ENCODE measurements at places on chromosomes 3 and 15. TPM values are rescaled to one million over a fixed set of nuclear protein-coding genes. Genes with fewer than 3 reads are reported as not detected.

The GOLGA8G gene
- not detected for total RNA-seq

The BTLA gene
- total RNA-seq: not detected

The POC1A gene
- 1.1 TPM for total RNA-seq

The FOXB1 gene
- total RNA-seq: not detected

The PLA2G4D gene
- total RNA-seq: not detected

The SSUH2 gene
- total RNA-seq: 0.34 TPM

The FSIP1 gene
- total RNA-seq: not detected

The SLC2A2 gene
- not detected for total RNA-seq

The C3orf80 gene
- not detected for total RNA-seq

The MAP1A gene
- 8.7 TPM for total RNA-seq

The CD200 gene
- 1.2 TPM for total RNA-seq

The FBXO40 gene
- 57.2 TPM for total RNA-seq

The SUCLG2 gene
- 91.7 TPM for total RNA-seq

The ACP3 gene
- 0.11 TPM for total RNA-seq

The RABL3 gene
- 21.0 TPM for total RNA-seq

DNA sequence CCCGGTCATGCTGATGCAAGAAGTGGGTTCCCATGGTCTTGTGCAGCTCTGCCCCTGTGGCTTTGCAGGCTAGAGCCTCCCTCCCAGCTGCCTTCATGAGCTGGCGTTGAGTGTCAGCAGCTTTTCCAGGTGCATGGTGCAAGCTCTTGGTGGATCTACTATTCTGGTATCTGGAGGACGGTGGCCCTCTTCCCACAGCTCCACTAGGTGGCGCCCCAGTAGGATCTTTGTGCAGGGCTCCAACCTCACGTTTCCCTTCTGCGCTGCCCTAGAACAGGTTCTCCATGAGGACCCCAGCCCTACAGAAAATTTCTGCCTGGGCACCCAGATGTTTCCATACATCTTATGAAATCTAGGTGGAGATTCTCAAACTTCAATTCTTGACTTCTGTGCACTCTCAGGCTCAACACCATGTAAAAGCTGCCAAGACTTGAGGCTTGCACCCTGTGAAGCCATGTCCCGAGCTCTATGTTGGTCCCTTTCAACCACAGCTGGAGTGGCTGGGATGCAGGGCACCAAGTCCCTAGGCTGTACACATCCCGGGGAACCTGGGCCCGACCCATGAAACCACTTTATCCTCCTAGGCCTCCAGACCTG lies 238.4 kb upstream of the MDFIC2 start:
- peak; percentile 75 for DNase-seq

GRCh38 chr3:111542611-111543300 lies 759 bp downstream of the CD96 start:
- DNase-seq: no peak

- DNase-seq: peak; percentile 97
Observed at GRCh38 chr3:195863121-195864061, 45.0 kb downstream of the TNK2 start.

DNA sequence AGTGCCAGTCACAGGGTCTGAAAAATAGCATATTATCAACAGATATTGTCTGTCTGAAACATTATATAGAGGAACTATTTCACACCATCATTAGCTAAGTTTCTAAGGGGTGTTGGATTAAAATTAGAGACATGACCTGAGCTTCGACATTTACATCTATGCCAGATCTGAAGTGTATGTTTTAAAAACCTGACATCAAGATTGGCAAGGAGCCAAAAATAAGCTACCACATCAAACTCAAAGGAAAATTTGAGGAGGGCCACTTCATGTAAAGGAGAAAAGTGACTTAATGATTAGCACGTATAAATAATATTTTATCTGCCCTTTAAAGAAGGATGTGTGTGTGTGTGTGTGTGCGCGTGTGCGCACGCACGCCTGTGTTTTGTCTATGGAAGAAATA lies 752.0 kb upstream of the GRM7 start:
- no peak for DNase-seq

GRCh38 chr15:84917452-84917851 lies 33.0 kb downstream of the SLC28A1 start:
- no peak for DNase-seq

DNA sequence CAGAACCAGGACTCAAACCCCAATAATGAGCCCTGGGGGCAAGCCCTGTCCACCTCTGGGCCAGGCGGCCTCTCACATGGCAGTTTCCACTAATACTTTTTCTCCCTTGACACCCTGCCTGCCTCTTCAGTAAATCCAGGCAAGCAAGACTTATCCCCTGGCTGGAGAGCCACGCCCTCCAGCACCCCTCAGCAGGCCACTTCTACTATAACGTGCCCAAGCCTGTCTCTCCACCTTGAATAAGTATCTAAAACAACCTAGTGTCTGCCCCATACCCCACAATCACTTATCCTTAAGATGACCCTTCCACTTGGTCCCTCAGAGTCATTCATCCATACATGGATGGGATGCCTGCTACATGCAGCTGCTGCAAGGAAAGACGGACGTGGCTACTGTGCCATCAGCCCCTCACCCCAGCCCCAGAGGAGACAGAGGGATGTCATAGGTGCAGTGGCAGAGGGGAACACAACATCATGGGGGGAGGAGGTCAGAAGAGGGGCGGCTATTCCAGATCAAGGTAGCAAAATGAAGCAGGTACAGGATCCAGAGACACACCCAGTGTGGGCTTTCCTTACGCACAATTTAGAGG lies 63.4 kb downstream of the LRIG1 start:
- DNase-seq: no peak

DNA sequence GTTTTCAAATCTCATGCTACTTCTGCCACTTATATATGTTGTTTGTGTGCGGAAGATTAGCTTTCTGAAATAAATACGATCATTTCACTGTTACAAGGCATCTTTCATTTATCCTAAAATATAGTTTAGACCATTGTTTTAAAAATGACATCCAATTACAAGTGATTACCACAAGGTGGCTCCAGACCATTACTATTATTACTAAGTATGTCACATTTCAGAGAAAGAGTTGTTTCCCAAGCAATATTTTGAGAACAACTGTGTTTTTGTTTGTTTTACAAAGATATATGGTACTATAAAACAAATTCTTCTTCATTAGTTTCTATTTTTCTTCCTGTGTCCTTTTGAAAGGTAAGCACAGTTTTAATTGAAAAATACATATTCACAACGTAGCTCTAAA lies 136.0 kb upstream of the RAP2B start:
- no peak for DNase-seq

- peak; percentile 45 for DNase-seq
Observed at GRCh38 chr15:52790169-52790708, at the start of gene ONECUT1. Gene ONECUT1, minus strand, starts transcription at chr15:52790336. Its CDS starts 452 bp downstream, at chr15:52789884.

DNA sequence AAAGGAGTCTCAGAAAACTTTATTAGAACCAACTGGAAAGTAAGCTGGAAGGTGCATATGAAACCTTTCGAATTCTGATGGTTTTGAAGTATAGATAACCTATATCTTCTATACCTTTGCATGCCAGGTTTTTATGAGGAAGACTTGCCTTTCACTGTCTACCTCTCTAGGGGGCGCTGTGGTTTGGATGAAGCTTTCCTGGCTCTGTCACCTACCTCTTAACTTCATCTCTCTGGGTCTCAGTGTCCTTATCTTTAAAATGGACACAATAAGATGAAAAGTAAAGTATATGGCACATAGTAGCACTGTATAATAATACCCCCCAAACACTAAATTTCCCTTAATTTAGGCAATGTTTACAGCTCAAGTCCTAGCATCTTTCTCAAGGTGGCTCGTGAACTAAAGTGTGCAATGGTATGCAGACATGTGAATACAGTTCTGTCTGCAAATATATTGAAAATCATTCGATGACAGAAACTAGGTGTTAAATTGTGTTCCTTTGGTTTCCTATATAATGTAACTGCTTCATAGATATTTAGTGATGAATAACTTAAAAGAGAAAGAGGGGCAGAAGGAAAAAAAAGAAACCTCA lies 314.3 kb downstream of the CHST2 start:
- no peak for DNase-seq

- no peak for DNase-seq
Observed at GRCh38 chr3:114404590-114404989, 110.8 kb downstream of the TIGIT start.

- no peak for DNase-seq
Observed at GRCh38 chr15:48581219-48581618, 64.3 kb downstream of the FBN1 start.

DNA sequence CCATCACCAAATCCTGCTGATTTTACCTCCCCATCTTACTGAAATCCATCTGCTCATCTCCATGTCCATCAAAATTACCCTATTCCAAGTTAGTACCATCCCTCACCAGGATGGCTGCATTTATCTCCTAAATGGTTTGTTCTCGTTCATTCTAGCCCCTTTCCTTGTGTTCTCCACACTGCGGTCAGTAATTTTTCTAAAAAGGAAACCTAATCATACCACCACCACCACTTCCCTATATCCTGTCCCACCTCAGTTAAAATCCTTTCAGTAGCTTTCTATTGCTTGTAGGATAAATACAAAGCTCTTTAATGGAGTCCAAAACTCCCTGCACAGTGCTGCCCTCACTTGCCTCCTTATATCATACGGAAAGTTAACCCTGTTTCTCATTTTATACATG lies 51.1 kb downstream of the UACA start:
- no peak for DNase-seq

DNA sequence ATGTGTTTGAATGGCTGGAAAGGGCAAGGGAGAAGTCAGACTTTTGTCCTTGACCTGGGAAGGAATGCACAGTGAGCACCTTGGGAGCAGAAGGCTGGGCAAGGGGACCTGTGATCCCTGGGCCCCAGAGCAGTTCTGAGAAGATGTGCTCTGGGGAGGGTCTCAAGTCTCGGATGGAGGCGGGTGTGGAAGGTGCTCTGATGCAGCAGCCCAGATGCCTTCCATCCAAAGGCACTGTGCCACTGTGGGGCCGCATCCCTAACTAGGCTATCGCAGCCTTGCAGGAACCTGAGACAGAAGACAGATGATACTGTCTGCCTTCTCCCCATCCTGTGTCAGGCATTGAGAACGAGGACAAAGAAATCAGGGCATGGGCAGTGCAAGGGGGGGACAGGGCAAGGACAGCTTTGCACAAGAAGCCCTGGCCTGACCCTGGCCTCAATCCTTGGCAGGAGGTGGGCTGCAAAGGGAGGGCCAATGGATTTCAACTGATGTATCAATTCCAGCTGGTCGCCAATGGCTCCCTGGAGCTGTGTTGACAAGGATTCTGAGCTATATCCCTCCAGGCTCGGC lies 14.6 kb upstream of the PRKCD start:
- peak; percentile 5 for DNase-seq

- DNase-seq: no peak
Observed at GRCh38 chr3:101695779-101696372, 9.4 kb upstream of the RPL24 start.

GRCh38 chr3:71252466-71252865 lies 331.1 kb downstream of the FOXP1 start:
- DNase-seq: no peak

DNA sequence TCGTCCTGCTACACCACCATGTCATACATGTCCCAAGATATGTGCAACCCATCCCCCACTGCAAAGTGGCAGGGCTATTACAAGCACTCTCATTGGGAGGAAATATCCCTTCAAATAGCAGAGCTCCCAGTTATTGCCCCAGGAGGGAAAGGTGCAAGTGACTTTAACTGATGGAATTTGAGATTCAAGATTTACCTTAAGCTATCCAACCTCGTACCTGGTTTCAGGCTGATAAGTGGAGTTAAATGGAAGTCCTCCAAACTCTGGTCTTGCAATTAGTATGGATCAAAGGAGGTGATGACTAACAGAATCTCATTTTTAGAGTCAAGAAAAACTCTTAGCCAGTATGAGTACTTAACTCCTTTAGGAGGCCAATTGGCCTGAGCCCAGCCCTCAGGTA lies 2.1 kb downstream of the SLCO2A1 start:
- DNase-seq: no peak

GRCh38 chr15:72936691-72937679 lies 115.3 kb upstream of the NEO1 start:
- no peak for DNase-seq

- DNase-seq: peak; percentile 91
Observed at GRCh38 chr15:72230197-72231065, 559 bp downstream of the PKM start.

DNA sequence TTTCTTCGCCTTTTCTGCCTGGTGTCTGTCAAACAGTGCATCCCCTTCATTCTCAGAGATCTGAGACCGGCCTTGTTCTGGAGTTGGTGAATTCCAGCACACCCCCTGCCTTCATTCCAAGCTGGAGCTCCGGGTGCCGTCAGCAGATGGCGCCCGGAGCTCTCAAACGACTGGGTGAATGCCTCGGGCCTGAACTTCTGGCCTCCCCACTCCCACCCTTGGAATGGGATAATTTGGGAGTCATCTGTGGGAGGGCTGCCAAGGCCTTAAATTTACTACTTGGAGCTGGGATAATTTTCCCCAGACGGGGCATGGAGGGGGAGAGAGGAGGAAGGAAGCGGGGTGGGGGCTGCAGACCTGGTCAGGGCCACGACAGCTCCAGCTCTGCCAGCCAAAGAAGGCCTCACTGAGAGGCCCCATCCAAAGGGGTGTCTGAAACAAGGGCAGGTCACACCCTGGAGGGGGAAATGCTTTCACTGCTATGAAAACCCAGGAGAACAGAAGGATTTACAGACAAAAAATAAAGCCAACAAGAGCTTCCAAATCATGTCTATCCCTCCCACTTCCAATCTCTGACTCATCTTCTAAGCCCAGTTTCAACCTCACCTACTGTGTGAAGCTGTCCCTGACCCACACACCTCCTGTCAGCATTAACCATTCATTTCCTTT lies 187.9 kb downstream of the OPA1 start:
- peak; percentile 81 for DNase-seq

GRCh38 chr15:20345401-20345958 lies 196.1 kb downstream of the GOLGA6L6 start:
- DNase-seq: peak; percentile 19

DNA sequence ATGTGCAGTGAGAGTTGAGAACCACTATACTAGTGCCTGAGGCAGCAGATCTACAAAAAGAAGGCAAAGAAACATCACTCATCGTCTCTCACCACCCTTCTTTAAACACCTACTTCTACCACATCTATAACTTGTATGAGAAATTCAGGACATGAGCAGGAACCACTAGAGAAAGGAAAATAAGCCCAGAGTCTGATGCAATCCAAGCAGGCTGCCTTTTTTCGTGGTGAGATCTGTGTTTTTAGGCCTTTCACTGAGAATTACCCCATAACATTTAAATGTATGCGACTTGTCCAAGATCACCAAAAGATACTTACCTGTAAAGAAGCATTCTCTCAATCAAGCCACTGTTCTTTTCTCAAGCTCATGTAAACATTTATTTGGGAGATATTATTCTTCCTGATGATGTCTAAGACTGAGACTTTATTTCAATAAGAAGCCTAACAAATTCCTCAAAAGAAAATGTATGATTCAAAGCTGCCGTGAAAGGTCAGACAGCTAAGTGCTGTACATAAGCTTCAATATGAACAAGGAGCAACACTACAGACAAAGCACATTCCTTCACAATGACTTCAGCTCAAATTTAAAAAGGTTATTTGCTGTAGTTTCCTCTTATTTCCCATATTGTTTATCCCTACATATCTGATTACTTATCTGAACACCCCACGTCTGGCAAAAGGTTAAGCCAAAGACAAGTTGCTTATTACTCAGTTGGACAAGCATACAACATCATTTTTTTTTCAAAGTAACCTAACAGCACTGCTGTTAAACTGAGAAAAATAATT lies 16.5 kb downstream of the SPICE1 start:
- DNase-seq: no peak

GRCh38 chr3:144763878-144764454 lies 792.3 kb downstream of the DIPK2A start:
- no peak for DNase-seq

- DNase-seq: no peak
Observed at GRCh38 chr3:177449360-177450006, 252.2 kb upstream of the TBL1XR1 start.
